Right hindlimb (tissue), 1 donor: ENCODE measurements at places on chromosomes 1 and 21.

DNA sequence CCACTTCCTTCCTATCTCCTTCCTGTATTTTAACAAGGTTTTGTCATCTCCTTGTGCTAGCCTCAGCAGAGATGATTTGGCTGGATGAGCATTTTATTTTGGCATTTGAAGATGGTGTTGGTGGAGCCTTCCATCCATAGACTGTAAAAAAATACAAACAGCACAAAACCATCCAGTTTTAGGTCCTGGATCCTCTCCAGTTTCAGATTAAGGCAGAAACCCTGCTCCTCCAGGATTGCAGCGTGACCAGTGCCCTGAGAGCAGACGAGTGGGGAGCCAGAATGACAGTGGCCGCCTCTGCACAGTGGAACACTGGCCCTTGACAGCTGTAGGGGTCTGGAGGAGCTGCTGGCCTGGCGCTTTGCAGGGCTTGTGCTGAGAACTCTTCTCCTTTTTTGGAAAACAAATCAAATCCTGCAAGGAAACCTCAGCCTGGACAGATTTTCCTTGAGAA lies 72.2 kb upstream of the GADD45A start:
- DNase-seq, result peak; percentile 44

DNA sequence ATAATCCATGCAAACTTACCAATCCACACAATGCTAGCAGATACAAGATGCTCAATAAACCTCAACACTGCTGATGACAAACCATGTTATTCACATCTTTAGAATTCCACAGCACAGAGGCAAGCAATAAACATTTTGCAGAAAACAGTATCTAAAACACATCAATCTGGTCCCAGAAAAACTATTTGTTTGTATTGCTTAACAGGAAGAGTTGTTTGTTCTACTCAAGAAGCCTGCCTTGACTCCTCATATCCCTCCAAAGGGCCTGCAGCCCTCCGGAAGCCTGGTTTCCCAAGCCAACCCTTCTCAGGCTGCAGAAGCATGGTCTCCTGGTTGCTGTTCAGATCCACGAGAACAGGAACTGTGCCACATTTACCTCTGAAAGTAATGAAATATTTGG lies 139.7 kb downstream of the RERE start:
- DNase-seq, result no peak

DNA sequence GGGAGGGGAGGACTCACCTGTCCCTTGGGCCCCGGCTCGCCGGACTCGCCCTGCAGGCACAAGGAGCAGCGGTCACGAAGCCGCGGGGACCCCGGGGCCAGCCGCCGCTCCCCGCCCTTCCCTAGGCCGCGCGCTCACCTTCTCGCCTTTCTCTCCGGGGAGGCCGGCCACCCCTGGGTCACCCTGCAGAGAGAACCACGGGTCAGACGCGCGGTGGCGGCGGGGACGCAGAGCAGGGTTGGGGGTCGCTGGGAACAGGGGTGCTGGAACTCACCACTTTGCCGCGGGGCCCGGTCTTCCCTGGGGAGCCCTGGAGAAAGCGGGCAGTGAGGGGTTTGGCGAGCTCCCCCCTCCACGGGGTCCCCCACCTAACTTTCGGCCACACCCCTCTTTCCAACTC lies 13.3 kb downstream of the COL9A2 start:
- no peak for DNase-seq

GRCh38 chr1:233843525-233844204 lies 60.8 kb upstream of the SLC35F3 start:
- DNase-seq, result no peak

DNA sequence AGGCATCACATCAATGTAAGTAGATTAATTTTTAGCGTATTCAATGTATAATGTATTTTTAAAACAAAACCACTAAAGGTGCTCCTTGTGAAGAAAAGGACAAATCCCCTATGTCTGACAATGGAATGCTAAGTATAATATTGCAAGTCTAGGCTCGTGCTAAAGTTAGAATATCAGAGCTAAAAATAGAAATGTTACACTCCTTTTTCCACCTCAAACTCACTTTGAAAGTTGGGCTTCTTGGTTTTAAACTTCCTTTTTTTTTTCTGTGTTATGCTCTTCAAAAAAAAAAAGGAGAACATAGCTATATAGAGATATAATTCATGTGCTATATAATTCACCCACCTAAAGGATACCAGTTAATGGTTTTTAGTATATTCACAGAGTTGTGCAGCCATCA lies 3.6 kb upstream of the SERBP1 start:
- no peak for DNase-seq

GRCh38 chr1:2530513-2531361 lies 674 bp upstream of the HES5 start:
- no peak for DNase-seq

DNA sequence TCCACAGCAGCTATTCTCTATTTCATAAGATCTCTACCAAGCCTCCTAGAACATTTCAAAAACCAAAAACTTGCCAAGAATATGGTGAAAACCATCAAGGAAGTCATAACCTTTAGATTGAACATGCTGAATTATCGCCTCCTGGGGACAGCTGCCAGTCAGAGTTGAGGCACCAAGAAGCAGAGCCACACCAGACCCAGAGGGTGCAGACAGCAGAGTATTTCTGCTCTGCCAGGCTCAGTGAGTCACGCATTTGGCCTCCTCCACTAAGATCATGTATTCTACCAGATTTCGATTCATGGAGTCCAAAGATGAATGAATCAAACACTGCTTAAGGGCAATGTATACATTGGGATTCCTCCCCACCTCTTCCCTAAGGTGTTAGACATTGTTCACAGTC lies 2.1 kb downstream of the F3 start:
- DNase-seq, result no peak

GRCh38 chr1:171279678-171280077 lies 31.4 kb downstream of the FMO1 start:
- no peak for DNase-seq

- DNase-seq, result no peak
Observed at GRCh38 chr1:36400514-36400824, 2.8 kb upstream of the LSM10 start.

DNA sequence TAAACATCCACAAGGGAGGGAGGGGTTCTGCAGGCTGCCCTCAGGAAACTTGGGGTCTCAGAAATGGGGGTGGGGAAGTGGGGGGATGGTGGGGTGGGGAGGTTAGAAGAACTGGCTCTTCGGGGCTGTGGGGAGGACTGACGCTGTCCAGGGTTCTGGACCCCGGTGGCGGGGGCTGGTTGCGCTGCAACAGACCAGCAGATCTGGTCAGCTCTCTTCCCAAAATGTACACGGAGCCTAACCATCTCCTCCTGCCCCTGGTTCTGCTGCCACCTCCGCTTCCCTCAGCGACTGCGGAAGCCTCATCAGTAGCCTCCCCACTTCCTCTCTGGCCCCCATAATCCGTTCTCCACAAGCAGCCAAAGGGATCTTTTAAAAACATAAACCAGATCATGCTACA lies 29.3 kb upstream of the C1QA start:
- DNase-seq, result no peak

GRCh38 chr1:208235356-208235981 lies 8.7 kb downstream of the PLXNA2 start:
- no peak for DNase-seq

- no peak for DNase-seq
Observed at GRCh38 chr1:41648230-41648629, 163.7 kb upstream of the EDN2 start.

GRCh38 chr1:119329541-119330461 lies 38.8 kb upstream of the HAO2 start:
- DNase-seq, result peak; percentile 57

DNA sequence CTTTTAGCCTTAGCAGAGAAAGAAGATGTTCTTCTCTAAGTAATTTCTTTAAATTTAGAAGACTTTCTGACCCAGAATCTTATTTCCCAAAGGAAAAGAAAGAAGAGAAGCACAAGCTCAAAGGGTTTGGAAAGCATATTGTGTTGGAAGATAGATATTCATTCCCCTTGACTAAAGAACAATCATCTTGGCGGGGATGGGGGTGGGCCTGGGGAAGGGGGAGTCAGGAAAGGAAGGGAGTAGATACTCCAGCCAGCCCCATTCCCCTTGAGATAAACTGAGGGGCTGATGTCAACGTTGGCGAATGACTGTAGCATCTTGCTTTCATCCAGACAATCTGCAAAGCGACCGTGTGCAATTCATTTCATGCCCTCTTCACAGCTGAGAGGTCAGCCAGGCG lies 66.5 kb upstream of the SIPA1L2 start:
- peak; percentile 27 for DNase-seq

DNA sequence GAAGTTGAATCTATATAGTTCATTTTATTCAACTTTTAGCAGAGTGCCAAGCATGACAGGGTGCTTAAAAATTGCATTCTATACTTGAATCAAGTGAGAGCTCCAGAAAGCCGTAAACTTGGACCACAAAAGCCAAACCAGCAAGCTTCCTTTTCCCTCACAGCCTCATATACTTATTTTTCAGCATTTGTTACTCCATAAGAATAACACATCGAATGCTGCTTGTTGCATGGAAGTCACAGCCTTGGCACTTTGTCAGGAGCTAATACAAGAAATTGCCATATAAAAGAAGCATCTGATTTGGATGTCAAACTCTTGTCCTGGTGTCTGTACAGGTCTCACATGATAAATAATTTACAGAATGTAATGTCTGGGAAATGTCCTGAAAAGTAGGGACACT lies 87.4 kb downstream of the PLXNA2 start:
- no peak for DNase-seq

GRCh38 chr1:167893798-167894197 lies 20.1 kb downstream of the ADCY10 start:
- no peak for DNase-seq

DNA sequence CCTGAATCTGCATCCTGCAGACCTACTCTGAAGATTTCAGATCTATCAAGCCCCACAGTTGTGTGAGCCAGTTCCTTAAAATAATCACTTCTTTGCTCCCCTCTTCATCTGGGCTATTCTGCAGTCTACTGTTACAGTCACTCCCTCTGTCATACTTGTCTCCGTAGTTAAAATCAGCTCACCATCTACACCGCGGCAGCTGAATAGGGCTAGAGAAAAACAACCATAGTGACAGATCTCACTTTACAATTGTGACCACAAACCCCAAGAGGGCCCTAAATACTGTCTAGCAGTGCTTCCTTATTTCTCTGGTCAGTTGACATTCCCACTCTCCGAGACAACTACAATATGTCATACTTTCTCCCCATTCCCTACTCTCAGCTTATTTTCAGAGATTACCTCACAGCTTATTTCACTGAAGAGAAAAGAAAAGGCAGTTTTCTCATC lies 12.9 kb downstream of the DESI2 start:
- DNase-seq, result peak; percentile 48

- DNase-seq, result no peak
Observed at GRCh38 chr1:107933736-107934135, 31.2 kb downstream of the VAV3 start.

- DNase-seq, result no peak
Observed at GRCh38 chr21:26055841-26056264, 114.7 kb downstream of the APP start.

GRCh38 chr1:197920414-197921117 lies 3.4 kb downstream of the LHX9 start:
- no peak for DNase-seq

DNA sequence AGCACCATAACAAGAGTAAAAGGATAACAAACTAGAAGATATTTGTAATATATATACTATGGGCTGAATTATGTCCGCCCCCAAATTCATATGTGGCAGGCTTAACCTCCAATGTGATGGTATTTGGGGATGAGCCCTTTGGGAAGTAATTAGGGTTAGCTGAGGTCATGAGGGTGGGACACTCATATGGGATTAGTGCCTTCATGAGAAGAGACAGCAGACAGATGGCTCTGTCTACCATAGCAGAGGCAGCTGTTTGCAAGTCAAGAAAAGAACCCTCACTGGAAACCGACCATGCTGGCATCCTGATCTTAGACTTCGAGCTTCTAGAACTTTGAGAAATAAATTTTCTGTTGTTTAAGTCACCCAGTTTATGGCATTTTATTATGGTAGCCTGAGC lies 303.6 kb downstream of the LMO4 start:
- DNase-seq, result no peak

GRCh38 chr1:40315795-40316594 lies 1.1 kb downstream of the COL9A2 start:
- DNase-seq, result no peak

DNA sequence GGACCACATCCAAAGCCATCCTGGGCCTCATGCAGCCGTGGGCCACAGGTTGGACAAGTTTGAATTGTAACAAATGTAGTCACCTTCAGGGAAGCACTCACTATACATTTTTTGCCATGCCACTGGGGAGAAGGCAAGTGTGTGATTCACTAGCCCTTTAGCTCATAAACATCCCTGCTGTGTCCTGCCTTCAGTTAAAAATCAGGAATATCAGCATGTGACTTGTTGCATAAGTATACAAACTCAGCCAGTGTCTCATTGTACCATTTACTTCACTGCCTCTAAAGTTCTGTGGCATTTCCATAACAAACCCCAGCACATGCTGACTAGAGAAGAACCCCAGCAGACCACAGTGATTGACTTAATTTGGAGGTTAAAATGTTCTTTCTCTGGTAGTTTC lies 142.0 kb upstream of the C1orf105 start:
- DNase-seq, result no peak

DNA sequence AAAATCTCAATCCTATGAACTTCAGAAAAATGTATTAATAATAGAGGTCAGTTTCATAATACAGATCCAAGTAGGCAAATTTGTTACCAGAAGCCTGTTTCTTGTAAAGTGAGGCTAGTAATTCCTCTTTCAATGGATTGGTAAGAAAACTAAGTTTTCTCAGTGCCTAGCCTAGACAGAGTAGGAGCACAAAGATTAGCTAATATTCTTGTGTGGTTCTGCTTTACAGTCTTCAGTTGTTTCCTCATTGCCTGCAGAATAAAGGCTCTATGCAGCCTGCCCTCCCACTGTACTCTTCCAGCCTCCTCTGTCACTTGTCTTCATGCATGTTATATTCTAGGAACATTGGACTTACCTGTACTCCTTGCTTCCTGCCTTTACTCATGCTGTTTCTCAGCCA lies 2.4 kb upstream of the PPP1R15B start:
- DNase-seq, result no peak

- no peak for DNase-seq
Observed at GRCh38 chr1:108597041-108597440, 37.1 kb downstream of the EEIG2 start.

DNA sequence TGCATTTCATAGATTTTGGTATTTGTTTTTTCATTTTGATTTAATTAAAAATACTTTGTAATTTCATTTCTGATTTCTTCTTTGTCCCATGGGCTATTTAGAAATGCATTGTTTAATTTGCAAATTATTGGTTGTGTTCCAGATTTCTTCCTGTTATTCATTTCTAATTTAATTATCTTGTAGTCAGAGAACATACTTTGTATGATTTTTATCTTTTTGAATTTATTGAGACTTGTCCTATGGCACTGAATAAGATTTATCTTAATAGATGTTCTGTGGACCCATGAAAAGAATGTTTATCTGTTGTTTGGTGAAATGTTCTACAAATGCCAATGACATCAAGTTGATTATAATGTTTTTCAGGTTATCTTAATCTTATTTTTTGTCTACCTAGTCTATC lies 16.1 kb upstream of the TRABD2B start:
- DNase-seq, result no peak

- peak; percentile 70 for DNase-seq
Observed at GRCh38 chr1:228989992-228990827, 254.9 kb downstream of the RHOU start.

GRCh38 chr1:161820914-161821313 lies 54.8 kb downstream of the ATF6 start:
- no peak for DNase-seq

- DNase-seq, result no peak
Observed at GRCh38 chr1:3924825-3925220, 24.8 kb upstream of the C1orf174 start.
